Activated CD4-positive, alpha-beta T cell treated with anti-CD3 and anti-CD28 coated beads, Interleukin-2, amount 10 ng/mL, durations not matched to agents 24 days and 14 days (primary cell): ENCODE measurements at places on chromosomes 13 and 19. TPM values are rescaled to one million over a fixed set of nuclear protein-coding genes. Genes with fewer than 3 reads are reported as not detected.

- DNase-seq: peak; percentile 81
Observed at GRCh38 chr19:10501971-10502523, 1.1 kb downstream of the KEAP1 start.

GRCh38 chr13:21683034-21683733 is 12.3 kb downstream of the FGF9 start:
- no peak for DNase-seq

GRCh38 chr13:32330441-32330840 is 15.1 kb downstream of the BRCA2 start:
- no peak for DNase-seq

- DNase-seq: peak; percentile 95
Observed at GRCh38 chr19:51441410-51442390, 16.6 kb downstream of the SIGLEC8 start.

N4BP2L1 gene
- total RNA-seq: 16.6 and 17.9 TPM in 2 replicates

CEACAM7 gene
- not detected in 2 replicates for total RNA-seq

LIN7B gene
- total RNA-seq: 5.4 and 6.0 TPM in 2 replicates
